ENCODE measurements at places on chromosomes 3 and 15.

DNA sequence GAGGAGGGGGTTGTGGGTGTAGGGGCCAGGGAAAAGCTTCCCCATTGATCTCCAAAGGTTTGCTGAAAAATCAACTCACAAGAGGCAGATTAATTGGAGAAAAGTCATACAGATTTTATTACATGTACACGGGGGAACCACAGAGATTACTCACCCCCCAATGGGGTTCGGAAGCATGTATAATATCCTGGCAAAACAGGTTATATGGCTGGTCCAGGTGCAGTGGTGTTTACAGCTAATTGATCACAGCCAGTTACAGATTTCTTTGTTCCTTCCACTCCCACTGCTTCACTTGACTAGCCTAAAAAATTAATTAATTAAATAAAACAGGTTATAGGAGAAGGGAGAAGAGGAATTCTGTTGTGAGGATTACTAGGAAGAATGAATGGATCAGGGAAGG lies 22.4 kb downstream of the PRKCI start:
- DNase-seq = no peak
- peaks cover 7% of the 10 kb centered on the region for H3K4me1 ChIP-seq
- no peak overlapping the region for H3K4me3 ChIP-seq
- no peaks in the 10 kb centered on the region for H3K27me3 ChIP-seq
- peaks cover 15% of the 10 kb centered on the region for H3K36me3 ChIP-seq
- H3K27ac ChIP-seq = no peak overlapping the region

DNA sequence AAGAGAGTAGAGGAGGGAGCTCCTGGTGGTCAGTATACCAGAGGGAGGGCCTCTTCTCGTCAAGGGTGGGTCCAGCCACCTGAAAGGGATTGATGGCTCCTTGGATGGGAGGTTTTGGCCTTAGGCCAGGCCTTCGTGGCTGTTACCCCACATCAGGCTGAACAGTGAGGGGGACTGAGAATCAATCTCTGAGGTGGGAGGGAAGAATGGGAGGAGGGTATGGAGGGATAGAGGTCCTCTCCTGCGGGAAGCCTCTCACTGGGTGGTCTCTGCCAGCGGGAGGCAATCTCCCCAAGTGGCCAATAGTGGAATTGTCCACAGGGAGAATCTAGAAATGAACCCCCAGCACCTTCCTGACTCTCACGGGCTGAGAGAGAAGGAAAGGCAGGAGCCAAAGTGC lies 53.5 kb downstream of the BSN start:
- H3K4me3 ChIP-seq = no peak overlapping the region
- H3K4me1 ChIP-seq = peaks cover 14% of the 10 kb centered on the region
- no peak for DNase-seq
- no peaks in the 10 kb centered on the region for H3K27me3 ChIP-seq
- no peak overlapping the region for H3K27ac ChIP-seq

DNA sequence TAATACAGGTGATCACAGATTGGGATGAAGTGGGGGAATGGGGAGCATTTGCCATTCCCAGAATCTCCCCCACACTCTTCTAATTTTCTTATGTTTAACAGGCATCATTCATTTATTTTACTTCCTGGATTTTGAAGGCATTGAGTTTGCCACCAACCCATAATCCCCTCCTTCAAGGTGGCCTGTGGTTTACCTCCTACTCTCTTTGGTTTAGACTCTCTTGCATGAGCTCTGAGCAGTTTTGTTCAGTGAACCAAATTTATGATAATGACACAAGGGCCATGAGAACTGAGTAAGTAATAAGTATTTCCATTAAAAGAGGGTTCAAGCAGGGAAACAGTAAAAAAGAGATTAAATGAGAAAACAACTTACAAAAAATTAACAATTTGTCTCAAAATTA lies 703.1 kb upstream of the CFAP20DC start:
- no peaks in the 10 kb centered on the region for H3K27me3 ChIP-seq
- peaks cover 46% of the 10 kb centered on the region for H3K36me3 ChIP-seq
- no peak overlapping the region for H3K4me3 ChIP-seq
- no peak for DNase-seq

DNA sequence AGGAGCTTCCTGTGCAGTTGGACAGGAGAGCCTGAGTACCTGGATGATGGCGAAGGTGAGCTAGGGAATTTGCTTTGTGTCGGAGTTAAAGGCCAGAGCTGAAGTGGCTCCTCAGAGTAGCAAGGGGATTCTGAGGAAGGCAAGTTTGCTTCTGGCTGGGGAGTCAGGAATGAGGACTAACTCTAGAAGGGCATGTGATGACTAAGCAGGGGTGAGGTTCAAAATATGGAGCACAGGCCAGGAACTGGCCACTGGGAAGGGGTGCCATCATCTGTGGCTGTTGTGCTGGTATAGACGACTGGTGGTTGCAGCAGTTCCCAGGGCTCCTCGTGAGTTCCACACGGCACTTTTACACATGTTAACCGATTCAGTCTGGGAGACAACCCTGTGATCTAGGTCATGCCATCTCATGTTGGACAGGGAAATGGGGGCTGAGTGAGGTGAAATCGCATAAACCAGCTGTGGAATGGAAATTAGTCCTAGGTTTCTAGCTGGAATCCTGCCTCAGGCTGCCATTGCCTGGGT lies 100.8 kb downstream of the EEFSEC start:
- H3K27ac ChIP-seq = no peak overlapping the region
- DNase-seq = no peak
- H3K4me1 ChIP-seq = no peaks in the 10 kb centered on the region
- H3K4me3 ChIP-seq = no peak overlapping the region
- no peaks in the 10 kb centered on the region for H3K27me3 ChIP-seq

DNA sequence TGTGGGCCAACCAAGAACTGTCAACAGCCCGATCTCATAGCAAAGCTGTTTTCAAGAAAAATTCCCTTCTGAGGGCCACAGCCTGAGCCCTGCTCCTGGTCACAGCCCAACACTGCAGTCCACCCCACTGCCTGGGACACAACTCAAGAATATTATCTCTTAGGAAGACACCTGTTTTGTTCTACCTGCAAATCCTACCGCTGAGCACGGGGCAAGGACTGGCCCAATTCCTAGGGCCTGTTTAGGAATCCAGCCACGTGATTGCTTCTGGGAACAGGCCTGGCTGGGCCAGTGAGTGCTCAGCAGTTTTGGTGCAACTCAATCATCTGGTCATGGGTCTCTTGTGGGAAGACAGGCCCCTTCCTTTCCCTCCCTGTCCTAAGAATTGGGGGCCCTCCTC lies 8.3 kb downstream of the ISLR2 start:
- peaks cover 66% of the 10 kb centered on the region for H3K27me3 ChIP-seq
- peaks cover 7% of the 10 kb centered on the region for H3K4me1 ChIP-seq
- no peak overlapping the region for H3K4me3 ChIP-seq
- no peaks in the 10 kb centered on the region for H3K36me3 ChIP-seq
- no peak overlapping the region for H3K27ac ChIP-seq
- DNase-seq = no peak

- no peaks in the 10 kb centered on the region for H3K36me3 ChIP-seq
- no peaks in the 10 kb centered on the region for H3K27me3 ChIP-seq
- H3K4me1 ChIP-seq = no peaks in the 10 kb centered on the region
- no peak overlapping the region for H3K4me3 ChIP-seq
- no peak for DNase-seq
Measured at GRCh38 chr3:165125836-165126235, 47.5 kb upstream of the SI start.

DNA sequence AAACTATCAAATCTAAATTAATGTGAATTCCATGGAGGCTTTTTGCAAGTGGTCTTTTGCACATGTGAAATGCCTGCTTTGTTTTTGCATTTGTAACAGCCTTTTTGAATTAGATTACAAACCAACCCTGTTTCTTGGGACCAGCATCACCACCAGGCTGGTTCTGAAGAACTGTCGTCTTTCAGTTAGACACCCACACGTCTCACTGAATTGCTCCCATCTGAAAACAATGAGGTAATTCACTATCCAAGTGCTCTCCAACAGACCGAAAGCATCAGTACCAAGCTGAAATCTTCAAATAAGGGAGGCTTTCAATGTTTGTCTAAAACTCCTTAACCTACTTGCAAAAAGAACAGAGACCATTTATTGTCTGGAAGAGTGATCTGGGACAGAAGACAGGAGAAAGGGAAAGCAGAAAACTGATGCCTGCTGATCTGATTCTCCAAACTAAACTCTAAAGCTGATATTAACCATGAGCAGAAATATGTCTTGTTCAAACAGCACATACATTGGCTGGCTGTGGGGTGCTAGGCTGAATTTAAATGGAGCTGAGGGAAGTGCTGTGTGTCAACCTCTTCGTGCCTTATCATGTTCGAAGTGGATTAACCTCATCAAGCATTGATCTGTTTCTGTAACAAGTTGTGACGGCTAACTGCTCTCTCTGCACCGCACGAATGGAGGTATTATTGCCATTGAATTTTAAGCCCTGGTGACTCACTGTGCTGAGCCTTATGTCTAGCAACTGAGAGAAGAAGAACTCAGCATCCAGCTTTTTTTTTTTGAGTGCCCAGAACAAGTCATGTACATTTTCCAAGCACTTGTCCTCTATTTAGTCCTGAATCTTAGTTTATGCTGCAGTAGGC lies 213.7 kb upstream of the P2RY1 start:
- no peaks in the 10 kb centered on the region for H3K4me1 ChIP-seq
- H3K27me3 ChIP-seq = peaks cover 15% of the 10 kb centered on the region
- no peak for DNase-seq
- no peaks in the 10 kb centered on the region for H3K36me3 ChIP-seq
- no peak overlapping the region for H3K4me3 ChIP-seq

- peaks cover 36% of the 10 kb centered on the region for H3K4me1 ChIP-seq
- peak overlapping the region; percentile 59 for H3K4me3 ChIP-seq
- no peaks in the 10 kb centered on the region for H3K27me3 ChIP-seq
- H3K36me3 ChIP-seq = peaks cover 15% of the 10 kb centered on the region
Measured at GRCh38 chr3:150765949-150766720, 3.2 kb upstream of the SIAH2 start.

DNA sequence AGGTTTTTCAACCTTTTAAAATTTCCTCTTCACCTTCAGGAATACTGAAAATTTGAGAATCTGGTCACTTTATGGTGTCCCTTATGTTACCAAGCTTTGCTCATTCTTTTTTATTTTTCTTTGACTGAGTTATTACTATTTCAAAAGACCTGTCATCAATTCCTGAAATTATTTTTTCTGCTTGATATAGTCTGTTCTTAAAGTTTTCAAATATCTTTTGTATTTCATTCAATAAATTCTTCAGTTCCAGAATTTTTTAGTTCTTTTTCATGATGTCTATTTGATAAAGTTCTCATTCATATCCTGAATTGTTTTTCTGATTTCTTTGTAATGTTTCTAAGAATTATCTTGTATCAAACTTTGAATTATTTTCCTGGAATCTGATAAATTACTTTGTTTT lies 63.9 kb downstream of the UQCC5 start:
- no peaks in the 10 kb centered on the region for H3K27me3 ChIP-seq
- no peak overlapping the region for H3K4me3 ChIP-seq
- peaks cover 90% of the 10 kb centered on the region for H3K36me3 ChIP-seq
- H3K27ac ChIP-seq = no peak overlapping the region

- H3K27me3 ChIP-seq = no peaks in the 10 kb centered on the region
- peak overlapping the region; percentile 92 for H3K4me3 ChIP-seq
- DNase-seq = no peak
- peaks cover 35% of the 10 kb centered on the region for H3K4me1 ChIP-seq
- H3K36me3 ChIP-seq = peaks cover 52% of the 10 kb centered on the region
Measured at GRCh38 chr15:90232196-90232595, 1.5 kb downstream of the CIB1 start.

Data from activated T-helper 2 cell treated with anti-CD3 and anti-CD28 coated beads, Interferon-gamma antibody, Interleukin-2, Interleukin-4, amounts not matched to agents 10 μg/mL and 5 μg/mL and 100 μg/mL, durations not matched to agents 14 hours and 24 hours and 36 hours (primary cell).